T-helper 2 cell (primary cell): ENCODE measurements at places on chromosomes 3 and 15.

DNA sequence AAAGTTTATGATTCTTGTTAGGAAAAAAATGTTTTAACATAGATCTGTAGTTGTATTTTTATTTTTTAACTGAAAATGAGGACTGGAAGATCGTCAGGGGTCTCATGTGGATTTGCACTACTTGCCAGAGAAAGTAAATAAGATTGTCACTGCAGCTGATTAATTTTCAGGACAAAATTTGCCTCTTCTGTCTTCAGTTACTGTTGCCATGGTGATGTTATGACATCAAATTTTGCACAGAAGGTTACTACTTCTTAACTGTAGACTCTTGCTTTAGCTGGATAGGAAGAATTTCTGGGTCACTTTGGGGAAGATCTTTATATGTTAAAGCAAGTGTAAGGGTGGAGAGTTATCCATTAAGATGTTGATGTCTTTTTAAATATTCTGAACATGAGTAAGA, 82.2 kb upstream of the WDR72 start:
- no peak for DNase-seq

GRCh38 chr15:62298811-62299210, 133.7 kb upstream of the C2CD4B start:
- DNase-seq: no peak

DNA sequence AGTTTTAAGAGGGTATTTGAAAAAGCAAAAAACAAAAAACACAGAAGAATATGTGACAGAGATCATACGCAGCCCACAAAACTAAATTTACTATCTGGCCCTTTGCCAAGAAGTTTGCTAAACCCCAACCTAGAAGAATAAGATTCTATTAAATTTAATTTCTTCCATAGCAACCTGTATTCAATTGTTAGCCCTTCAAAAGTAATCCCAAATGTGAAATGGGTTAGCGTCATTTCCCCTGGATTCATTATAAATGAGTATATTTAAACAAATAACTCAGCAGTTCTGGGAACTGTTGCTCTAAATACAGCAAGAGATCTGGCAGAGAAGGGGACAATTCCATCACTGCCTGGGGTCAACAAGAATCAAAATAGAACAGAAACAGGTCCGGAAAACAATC, 56.8 kb downstream of the CERS3 start:
- DNase-seq: no peak

GRCh38 chr3:17808994-17809393, 66.6 kb upstream of the TBC1D5 start:
- DNase-seq: no peak

DNA sequence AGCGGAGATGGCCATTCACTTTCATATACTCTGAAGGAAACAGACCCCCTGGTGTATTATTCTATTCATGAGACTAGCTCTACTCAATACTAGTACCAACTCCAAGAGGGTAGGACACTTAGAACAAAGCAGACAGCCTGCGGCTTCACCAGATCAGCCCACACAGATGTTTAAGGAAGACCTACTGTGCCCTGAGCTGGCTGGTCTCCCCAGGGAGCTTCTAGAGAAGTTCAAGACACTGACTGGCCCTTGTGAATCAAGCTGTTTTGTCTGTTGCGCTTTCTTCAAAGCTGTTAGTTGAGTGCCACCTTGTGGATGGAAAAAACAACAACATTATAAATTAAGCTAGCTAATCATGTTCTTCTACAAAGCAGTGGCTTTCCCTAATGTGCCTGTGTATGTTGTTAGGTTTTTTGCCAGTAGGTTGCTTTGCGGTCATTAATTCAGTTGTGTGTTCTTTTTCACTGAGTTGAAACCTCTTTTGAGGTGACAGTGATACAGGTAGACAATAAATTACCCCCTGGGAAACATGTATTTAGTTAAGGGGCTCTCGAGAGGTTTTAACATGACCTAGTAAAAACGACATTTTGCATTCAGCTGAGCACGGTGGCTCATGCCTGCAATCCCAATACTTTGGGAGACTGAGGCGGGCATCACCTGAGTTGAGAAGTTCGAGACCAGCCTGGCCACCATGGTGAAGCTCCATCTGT, 64.2 kb upstream of the MYZAP start:
- DNase-seq: no peak

DNA sequence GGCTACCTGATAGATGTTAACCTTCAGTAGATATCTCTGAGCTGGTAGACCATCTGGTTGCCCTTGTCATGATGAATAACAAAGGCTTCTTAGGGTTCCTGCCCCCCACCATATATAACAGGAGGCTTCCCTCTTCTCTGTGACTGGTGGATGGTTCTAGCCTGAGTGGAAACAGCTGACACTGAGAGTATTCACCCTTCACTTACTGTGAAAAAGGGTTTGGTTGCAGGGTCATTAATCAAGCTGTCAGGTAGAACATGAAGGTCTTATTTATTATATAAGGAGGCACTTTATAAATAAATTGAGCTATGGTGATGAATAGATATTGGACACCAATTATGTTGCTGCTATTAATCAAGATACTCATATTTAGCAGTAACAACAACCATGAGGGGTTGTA, 58.6 kb downstream of the CACNA2D3 start:
- no peak for DNase-seq

GRCh38 chr3:153974614-153975013, 146.6 kb upstream of the ARHGEF26 start:
- no peak for DNase-seq

GRCh38 chr15:81346611-81347010, 22.7 kb upstream of the STARD5 start:
- no peak for DNase-seq

DNA sequence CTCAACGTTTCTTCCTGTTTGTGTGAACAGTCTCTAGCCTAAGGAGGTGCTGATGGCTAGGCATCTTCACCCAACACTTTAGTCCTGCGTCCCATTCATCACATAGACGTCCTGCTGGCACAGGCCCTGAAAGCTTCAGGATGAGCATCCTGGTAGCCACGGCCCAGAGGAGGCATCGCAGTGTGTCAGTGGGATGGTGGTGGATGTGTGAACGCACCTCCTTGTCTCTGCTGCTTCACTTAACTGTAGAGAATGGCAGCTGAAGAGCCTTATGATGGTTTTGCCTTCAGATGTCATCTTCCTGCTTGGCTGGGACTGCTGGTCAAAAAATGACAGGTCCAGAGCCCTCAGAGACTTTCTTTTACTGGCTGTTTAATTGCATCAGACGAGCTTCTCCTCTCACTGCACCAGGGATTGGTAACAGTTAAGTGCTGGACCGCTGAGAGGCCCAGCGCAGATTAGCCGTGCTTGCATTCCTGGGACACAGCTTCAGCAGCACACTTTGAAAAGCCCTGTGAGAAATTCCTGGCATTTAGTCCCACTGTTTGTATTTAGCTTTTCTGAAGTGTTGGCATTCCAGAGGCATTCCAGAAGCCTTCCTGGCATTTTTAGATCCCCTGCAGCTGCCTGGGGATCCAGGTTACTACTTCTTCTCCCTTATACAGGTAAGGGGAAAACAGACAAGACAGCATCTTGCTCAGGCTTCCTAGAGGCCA, 132.4 kb upstream of the PLXNA1 start:
- no peak for DNase-seq

DNA sequence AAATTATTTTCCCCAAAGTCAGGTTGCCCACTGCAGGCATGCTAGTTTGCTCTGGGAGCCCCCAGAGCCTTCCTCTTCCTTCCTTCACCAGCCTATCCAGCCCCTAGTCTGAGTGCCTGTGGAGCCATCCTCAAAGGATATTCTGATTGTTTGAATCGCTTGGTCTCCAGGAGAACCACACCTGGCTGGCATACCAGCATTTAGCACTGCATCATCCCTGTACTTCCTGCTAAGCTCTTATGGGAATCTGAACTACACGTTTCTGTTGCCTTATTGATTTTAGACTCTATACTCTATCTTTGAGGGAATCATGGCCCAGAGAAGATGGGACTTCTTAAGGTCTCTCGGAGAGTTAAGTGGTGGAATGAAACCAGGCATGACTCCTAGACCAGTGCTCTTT, 26.3 kb downstream of the ZBTB38 start:
- no peak for DNase-seq

- no peak for DNase-seq
Observed at GRCh38 chr15:70031713-70032112, 66.0 kb downstream of the TLE3 start.

- DNase-seq: no peak
Observed at GRCh38 chr3:1442271-1442670, 349.4 kb downstream of the CNTN6 start.

DNA sequence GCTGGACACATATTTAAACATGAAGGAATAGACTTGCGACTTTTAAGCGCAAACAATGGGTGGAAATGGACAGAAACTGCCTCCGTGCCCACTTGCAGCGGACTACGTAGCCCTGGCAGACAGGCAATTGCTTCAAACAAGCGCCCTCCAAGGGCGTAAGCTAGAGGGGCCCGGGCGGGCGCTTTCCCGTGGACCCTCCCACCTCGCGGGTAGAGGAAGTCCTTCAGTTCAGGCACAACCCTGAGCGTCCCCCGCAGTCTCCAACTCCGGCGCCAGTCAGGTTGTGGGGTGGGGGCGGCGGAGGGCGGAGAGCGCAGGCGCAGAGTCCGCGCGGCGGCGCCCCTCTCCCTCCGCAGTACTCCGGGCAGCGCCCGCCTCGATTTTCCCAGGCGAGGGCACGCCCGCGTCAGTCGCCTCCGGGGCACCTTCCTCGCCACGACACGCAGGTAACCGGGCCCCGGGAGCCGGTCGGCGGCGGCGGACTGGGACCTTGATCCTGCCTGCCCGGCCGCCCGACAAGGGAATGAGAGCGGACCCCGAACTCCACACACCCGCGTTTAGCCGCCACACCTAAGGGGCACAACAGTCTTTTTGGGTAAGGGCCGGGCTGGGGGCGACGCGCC, at the start of gene SLC35G2:
TSS of gene SLC35G2 (plus strand) at position 358 of the 623 bp plus-strand sequence. CDS start 35,335 bp downstream, outside the sequence.
- DNase-seq: peak; percentile 26

GRCh38 chr3:41975416-41976103, 13.7 kb upstream of the ULK4 start:
- no peak for DNase-seq

DNA sequence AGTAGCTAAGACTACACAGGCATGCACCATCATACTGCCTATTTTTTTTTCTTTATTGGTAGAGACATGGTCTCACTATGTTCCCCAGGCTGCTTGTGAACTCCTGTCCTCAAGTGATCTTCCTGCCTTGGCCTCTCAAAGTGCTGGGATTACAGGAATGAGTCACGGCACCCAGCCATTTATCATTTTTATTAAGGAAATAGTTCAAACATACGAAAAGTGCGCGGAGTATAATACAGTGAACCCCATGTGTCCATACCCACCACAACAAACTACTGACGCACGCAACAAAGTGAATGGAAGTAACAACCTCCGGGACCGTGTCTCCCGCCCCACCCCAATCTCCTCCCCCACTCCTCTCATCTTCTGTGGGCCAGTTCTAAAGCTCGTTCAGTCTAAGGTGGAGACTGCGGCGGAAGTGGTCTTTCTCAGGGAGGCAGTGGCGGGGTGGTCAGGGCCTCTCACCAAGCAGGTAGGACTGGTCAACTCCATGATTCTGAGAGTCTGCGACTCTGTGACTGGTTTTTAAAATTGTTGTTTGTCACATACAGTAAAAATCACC, 42.1 kb downstream of the DNAJB8 start:
- no peak for DNase-seq

- no peak for DNase-seq
Observed at GRCh38 chr3:153456833-153457545, 295.0 kb downstream of the RAP2B start.

- no peak for DNase-seq
Observed at GRCh38 chr3:23646184-23646920, 159.4 kb upstream of the UBE2E1 start.

GRCh38 chr3:154135511-154136173, 14.5 kb downstream of the ARHGEF26 start:
- DNase-seq: no peak

GRCh38 chr15:35827141-35827540, 281.2 kb upstream of the DPH6 start:
- DNase-seq: no peak

DNA sequence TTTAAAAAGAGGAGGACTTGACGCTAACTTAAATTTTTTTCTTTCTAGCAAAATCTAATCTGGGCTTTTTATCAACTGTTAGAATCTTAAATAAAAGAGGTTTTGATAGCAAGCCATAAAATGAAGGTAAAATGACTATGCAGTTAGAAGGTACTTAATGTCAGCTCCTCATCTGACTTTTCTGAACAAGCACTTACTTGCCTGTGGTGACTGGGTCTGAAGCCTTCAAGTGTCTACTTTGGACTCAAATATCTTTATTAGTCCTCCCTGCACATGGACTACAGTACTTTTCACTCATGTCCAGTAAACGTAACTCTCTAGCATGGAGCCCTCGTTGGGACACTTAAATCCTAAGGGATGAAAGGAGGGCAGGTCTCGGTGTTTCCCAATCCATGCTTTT, 135.9 kb downstream of the P2RY1 start:
- DNase-seq: no peak

DNA sequence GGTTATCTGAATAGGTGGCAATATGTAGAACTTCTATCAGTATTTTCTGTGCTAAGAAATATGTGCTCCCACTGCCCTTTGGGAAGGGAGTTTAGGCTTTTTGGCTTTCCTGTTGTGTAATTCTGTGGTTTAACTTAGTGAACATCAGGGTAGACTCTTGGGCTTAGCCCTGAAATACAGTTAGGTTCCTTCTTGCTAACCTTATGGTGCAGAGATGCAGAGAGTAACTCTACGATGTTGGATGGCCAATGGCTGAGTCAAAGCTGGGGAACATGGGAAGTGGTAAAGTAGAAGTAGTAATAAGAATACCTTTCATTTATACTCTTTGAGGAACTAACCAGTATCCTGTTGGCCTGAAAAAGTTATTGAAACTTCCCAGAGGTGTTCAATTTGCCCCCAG, 80.8 kb upstream of the IL12A start:
- no peak for DNase-seq

DNA sequence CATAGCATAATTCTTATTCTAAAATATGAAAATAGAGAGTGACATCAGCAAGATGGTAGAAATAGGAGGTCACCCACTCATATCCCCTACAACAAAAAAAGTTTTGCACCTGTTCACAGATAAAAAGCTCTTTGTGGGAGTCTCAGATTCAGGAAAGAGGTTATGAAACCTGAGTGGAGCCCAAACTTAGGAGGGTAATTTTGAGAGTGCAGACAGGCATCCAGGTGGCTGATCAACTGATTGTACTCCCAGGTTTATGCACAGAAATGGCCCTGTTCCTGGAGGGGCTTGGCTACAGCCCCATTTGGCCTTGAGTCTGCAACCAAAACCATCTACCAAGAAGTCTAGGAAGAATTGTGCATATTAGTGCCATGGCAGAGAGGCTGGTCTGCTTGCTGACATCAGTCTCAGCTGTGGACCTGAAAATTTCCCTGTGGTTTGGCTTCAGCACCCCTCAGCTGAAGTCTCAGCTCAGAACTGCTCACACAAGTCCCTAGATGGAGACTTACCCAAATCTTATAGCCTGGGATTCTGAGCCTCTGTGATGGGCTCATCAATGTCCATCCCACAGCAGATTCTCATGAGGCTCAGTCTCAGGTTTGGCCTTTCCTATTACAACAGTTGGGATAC, 291.6 kb downstream of the IL20RB start:
- DNase-seq: no peak

GRCh38 chr3:25856902-25857518, 67.1 kb downstream of the OXSM start:
- DNase-seq: no peak
